ENCODE measurements at places on chromosomes 6 and 20. TPM values are rescaled to one million over a fixed set of nuclear protein-coding genes. Genes with fewer than 3 reads are reported as not detected.

Gene DEFB128
- total RNA-seq = not detected

GRCh38 chr6:125312950-125313349 is 11.2 kb upstream of the HDDC2 start:
- DNase-seq = no peak

Gene KCNQ2
- 1.4 TPM for total RNA-seq

Gene PRPH2
- total RNA-seq = 0.71 TPM

- DNase-seq = peak; percentile 96
Measured at GRCh38 chr20:49936153-49937026, at the start of gene RNF114. Gene RNF114 (plus strand): TSS chr20:49936397. CDS start chr20:49936413, 16 bp downstream.

DNA sequence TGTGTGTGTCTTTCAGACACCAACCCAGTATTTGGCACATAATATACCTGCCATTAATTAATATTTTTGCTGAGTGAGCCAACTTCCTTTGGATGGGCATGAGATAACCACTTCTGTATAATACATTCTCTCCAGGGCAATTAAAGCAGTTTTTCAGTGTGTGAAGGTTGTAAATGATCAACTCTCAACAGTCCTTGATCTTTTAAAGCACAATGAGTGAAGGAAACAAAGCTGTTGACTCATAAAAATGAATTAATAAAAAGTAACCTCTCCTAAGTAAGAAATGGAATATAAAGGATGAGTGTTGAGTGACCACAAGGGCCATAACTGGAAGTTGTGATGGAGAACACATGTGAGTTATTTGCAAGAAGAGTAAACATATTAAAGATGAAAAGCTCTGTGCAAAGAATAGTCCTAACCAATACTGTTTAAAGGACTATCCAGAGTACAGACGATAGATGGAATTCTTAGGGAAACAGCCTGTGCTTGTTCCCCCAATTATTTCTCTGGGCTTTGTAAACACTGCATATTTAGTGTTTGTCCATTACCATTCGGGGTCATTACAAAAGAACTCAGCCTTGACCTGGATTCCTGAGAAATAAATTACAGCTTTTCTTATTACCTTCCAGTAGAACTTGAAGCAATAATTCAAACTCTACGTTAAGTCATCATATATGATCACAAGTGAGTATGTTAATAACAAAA is 446.2 kb downstream of the PLCB1 start:
- no peak for DNase-seq

Gene POLR3F
- 11.8 TPM for total RNA-seq

- no peak for DNase-seq
Measured at GRCh38 chr6:38179300-38179699, 359.8 kb downstream of the ZFAND3 start.
